ENCODE measurements at places on chromosomes 5 and 9.
A peak's percentile ranks its signal among the peaks of the same experiment; 100 is the strongest.

DNA sequence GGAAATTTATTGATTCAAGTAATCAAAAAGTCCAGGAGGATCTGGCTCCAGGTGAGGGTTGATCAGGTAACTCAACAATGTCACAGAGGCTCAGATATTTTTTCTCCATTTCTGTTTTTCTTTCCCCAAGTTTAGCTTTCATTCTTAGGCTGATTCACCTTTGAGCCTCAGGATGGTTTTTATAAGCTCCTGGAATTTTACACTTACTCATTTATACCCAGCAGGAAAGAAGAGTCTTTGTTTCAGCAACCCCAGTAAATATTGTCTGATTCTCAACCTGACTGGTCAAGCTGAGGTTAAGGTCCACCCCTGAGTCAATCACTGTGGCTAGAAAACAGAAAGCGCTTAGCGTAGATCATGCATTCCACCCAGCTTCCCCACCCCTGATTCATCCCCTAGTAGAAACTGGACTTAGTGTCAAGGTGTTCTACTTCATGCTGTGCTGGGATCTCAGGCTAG, 500.6 kb downstream of the KIF4B start:
- DNase-seq, result no peak

DNA sequence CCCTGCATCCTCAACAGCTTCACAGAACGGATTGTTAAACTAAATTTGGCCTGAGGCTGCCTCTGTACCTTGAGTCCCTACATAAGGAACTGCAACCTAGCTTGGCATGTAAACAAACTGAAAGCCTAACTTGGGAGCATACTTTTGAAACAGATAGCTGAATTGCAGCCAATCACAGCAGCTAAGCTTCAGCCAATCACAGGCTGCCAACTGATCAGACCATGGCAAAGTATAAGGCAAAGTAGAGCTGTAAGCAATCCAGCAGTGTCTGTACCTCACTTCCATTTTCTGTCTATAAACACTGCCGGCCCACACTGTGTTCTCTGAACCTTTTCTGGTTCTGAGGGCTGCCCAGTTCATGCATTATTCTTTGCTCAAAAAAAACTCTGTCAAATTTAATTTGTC, 8.9 kb upstream of the ZNF483 start:
- DNase-seq, result no peak

- no peak for DNase-seq
Measured at GRCh38 chr9:121851641-121852091, 200.2 kb downstream of the DAB2IP start.

GRCh38 chr5:27516437-27516836, 478.1 kb upstream of the CDH9 start:
- DNase-seq, result no peak

DNA sequence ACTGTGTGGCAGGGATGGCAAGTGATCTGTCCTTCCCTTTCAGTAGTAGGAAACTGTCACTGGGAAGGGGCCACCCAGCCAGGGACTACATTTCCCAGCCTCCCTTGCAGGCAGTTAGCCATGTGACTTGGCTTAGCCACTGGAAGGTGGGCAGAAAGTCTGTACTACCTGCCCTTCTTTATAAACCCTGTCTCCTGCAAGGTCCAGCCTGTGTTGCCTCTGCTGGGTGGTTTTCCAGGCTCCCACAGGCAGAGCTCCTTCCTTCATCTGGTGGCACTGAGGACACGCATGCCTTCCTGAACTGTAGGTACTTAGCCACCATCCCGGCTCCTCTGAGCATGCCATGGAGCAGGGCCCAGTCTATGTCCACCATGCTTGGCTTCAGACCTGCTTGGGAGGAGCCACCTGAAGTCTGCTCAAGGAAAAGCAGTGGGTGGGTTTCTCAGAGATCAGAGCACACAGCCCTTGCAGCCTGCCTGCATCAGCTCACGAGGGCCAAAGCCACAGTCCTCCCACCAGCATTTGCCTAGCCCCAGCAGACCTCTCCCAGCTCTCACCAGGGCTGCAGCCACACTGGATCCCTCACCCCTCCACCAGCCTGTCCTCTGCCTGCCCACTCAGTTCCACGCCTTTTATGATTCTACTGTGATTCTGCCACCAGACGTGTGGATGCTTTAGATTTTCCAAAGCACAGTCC, 16.7 kb upstream of the SLC25A51 start:
- DNase-seq, result no peak

GRCh38 chr9:98658951-98659351, 49.8 kb downstream of the GABBR2 start:
- DNase-seq, result no peak

- no peak for DNase-seq
Measured at GRCh38 chr5:96374653-96375052, 58.4 kb downstream of the PCSK1 start.

DNA sequence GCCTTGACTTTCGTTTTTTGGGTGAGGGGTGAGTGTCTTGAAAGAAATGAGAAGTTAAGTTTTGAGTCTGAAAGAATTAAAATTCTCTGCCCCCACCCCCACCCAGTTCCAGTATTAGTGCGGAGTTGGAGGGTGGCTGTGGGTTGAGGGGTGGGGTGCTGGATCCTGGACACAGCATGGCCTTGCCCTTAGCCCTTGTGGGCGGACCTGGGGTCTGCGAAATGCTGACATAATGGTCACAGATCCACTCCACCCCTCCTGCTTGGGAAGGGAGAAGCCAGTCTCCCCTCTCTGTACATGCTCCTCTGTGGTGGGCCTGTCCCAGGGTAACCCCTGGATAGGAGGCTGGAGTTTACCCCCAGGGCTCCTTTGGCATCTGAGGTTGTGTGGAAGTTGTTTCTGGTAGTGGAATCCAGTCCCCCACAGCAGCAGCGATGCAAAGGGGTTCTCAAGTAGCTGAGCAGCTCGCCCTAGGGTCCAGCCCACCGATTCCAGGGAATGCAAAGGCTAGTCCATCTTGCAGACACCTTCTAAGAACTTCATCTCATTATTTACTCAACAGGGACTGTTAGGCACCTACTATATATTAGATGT, 42.8 kb upstream of the TCF7 start:
- no peak for DNase-seq

GRCh38 chr5:156314416-156314815, 12.5 kb upstream of the SGCD start:
- DNase-seq, result no peak

DNA sequence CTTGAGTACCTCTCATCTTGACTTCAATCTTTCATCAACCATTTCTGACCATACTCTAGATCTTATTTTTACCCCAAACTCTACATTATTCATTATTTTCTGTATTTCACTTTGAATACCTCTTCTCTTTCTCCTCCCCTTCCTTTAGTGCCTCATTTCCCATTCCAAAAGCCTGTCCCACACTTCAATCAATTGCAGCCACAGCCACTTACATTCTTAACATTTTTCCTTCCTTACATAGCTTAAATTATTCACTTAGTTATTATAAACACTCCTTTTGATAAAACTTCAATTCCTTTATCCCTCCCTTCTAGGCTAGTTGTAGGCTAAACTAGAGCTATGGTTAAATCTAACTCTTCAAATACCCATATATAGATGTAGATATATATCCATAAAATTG, 344.0 kb downstream of the PRR16 start:
- DNase-seq, result no peak

DNA sequence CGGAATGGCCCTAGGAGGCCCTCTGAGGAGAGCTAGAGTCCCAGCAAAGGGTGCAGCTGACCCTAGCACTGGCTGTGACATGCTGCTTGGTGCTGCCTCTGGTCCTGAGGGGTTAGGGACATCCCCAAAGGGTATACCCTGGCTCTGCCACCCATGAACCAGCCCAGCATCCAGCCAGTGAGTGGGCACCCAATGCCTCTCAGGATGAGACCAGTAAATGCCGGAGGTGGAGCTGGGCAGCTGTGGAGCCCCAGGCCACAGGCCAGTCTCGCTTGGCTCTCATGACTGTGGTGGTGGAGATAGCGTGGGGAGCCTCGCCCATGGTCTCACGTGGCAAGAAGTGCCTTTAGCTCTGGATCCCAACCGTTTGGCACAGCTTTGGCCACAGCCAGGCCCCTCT, 3.7 kb upstream of the CEL start:
- no peak for DNase-seq

- DNase-seq, result no peak
Measured at GRCh38 chr5:10543585-10544040, 20.3 kb upstream of the ANKRD33B start.

DNA sequence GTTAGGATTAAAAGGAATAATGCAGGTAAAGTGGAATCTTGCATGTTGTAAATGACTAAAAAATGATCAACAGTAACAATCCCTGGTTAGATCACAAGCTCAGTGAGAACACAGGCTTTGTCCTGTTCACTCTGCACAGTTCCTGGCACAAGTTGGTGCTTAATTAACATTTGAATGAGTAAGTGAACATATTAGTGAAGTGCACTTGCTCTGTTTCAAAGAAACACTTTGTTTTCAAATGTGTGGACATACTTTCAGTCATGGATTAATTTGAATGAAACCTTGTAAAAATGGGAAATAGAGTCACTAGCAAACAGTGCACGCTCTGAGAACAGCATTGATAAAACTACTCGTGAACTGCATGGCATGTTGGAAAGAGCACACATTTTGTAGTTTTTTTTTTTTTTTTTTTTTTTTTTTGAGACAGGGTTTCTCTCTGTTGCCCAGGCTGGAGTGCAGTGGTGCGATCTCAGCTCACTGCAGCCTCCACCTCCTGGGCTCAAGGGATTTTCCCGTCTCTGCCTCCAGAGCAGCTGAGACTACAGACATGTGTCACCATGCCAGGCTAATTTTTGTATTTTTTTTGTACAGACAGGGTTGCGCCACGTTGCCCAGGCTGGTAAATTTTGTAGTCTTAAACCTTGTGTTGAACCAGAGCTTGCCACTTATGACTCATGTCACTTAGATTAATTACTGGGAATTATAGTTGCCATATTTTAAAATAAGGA, 159.9 kb downstream of the LURAP1L start:
- no peak for DNase-seq

GRCh38 chr5:96931605-96932004, 4.3 kb upstream of the LNPEP start:
- DNase-seq, result no peak

- DNase-seq, result no peak
Measured at GRCh38 chr9:120464176-120464886, 115.6 kb downstream of the CDK5RAP2 start.

- DNase-seq, result no peak
Measured at GRCh38 chr5:13944560-13945199, at the start of gene DNAH5. TSS of gene DNAH5 (minus strand) at chr5:13944688. CDS start at chr5:13944438, 250 bp downstream.

GRCh38 chr9:94639061-94639998, at the start of gene FBP1:
TSS of gene FBP1 (minus strand) at chr9:94639518. CDS start at chr9:94639310, 208 bp downstream.
- DNase-seq, result peak; percentile 54

DNA sequence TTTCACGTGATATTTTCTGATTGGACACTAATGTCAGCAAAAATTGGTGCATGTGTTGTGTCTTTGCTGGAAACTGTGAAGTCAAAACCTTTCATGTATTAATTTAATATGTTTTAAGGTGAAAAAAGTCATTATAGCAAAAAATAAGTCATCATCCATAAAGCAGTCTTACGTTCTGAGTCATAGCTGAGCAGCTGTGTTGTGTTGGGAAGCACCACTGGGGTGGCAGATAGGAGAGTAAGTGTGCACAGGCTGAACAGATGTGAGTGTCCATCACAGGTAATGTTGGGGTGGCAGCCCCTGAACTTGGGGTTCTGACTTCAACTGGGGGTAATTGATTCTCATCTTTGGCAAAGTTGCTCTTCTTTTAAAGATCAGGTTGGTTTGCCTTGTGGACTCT, 156.8 kb downstream of the NXNL2 start:
- no peak for DNase-seq

- DNase-seq, result no peak
Measured at GRCh38 chr5:89441965-89442364, 559.0 kb upstream of the MEF2C start.

GRCh38 chr9:120532475-120532874, 47.5 kb downstream of the CDK5RAP2 start:
- no peak for DNase-seq

DNA sequence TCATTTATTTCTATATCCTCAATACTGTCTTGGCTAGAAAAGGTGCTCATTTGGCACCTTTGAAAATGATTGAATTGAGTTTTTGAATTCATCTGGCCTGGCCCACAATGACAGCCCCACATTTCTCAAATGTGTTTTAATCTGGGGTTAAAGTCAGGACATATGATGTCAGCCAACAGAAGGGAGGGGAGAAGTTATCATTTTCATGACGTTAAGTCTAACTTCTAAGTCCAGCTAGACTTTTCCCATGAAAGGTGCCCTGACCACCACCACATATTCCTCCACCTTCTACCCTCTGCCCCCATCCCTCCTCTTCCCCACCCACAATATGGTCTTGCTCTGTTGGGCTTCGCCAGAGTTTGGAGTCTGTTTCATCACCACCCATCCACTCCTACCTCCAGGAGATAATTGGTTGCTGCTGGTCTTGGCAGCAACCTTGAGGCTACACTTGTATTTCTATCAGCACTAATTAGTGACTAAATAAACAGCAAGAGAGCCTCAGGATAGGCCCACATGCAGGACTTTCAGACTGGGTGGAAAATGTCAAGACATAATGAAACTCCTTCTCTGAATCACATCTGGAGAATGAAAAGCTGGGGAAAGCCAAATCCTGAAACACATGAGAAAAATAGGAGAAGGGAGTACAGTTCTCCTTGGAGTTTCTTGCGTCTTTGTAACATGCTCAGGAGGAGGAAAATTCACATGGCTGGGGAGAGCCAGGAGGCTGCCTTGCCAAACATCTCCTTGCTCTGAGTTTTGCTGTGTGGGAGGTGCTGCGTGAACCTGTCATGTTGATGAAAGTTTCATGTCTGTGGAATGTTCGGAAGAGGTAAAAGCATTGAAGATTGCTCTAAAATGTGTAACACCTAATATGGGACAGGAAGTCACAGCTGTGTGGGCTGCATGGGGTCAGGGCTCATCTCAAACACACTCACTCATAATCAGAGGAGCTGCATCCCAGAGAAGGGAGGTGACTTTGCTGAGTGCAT, 544.7 kb upstream of the KLF4 start:
- no peak for DNase-seq

- no peak for DNase-seq
Measured at GRCh38 chr5:22596404-22596970, 256.7 kb downstream of the CDH12 start.

DNA sequence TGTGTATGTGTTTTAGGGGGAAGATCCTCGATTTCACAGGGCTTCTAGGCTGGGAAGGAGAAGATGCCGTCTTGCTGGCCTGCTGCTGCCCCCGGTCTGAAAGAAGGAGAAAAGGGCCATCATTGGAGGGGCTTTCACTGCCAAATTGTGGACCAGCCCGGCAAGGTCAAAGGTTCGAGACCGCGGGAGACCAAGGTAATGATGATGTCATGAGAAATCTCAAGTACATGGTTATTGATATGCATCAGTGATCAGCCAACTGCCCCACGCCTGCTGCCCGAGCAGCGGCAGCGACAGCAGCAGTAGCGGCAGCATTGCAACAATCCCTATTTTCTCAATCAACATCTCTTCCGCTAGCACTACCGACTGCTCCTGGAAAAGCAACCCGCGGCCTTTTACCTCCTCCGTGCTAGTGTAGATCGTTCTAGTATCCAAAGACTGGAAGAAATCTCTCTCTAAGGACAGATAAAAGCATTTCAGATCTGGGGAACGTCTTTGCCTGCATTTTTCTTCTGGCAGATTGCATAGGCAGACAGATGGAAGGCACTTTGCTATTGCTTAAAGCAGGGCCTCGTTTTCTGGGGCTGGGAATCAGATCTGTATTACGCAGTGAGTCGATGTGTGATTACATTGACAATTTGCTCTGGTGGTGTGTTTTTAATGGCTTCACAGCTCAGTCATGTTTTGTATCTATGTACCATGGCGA, 215.3 kb downstream of the MEF2C start:
- DNase-seq, result no peak

GRCh38 chr5:62948301-62948700, 369.7 kb downstream of the LRRC70 start:
- DNase-seq, result no peak

GRCh38 chr5:142472306-142472951, 147.6 kb upstream of the SPRY4 start:
- DNase-seq, result peak; percentile 18

Data from activated naive CD8-positive, alpha-beta T cell treated with anti-CD3 and anti-CD28 coated beads for 36 hours (primary cell).